ENCODE measurements at places on chromosomes 3 and 15. TPM values are rescaled to one million over a fixed set of nuclear protein-coding genes. Genes with fewer than 3 reads are reported as not detected.

DNA sequence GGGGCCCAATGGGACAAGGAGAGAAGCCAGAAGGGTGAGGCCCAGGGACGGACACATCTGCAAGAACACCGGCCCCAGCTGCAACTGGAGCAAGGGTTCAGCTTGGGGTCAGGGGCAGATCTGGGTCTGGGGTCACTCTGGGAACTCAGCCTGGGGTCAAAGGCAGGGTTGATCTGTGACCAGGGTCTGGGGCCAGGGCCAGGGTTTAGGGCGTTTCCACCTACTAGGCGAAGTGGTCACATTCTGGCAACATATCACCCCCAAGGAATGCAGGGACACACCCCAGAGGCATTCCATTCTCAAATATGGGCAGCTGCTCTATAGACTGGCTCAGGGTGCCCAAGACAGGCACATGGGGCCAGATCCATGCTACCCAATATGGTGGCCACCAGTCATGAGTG, 9.0 kb downstream of the UROC1 start:
- peaks cover 3% of the 10 kb centered on the region for H3K27me3 ChIP-seq
- H3K4me1 ChIP-seq = no peaks in the 10 kb centered on the region
- DNase-seq = no peak
- H3K4me3 ChIP-seq = no peak overlapping the region

DNA sequence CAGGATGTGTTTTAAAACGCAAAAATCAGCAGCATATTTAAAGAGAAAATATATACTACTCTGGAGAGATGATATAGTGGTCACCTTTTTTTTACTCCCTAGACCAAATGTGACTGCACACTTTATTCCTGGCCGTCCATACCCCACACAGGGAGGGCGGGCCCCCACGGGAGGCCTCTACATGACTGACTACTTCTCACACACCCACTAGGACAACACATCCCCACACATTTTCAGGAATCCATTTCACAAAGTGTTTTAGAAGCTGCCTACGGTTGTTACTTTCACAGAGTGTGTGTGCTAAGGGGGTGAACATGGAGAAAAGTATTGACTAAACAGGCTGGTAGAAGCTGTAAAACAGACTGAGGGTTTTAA, 67.9 kb downstream of the CHSY1 start:
- H3K4me1 ChIP-seq = peaks cover 54% of the 10 kb centered on the region
- H3K27ac ChIP-seq = no peak overlapping the region
- H3K27me3 ChIP-seq = peaks cover 2% of the 10 kb centered on the region
- peaks cover 1% of the 10 kb centered on the region for H3K36me3 ChIP-seq

GRCh38 chr15:71103102-71103676, 12.1 kb upstream of the THSD4 start:
- no peak for DNase-seq
- H3K36me3 ChIP-seq = no peaks in the 10 kb centered on the region
- no peak overlapping the region for H3K4me3 ChIP-seq

VGLL3 gene
- polyA plus RNA-seq = not detected

CCPG1 gene
- 89.3 TPM for polyA plus RNA-seq

GRCh38 chr3:119767936-119768601, 13.8 kb upstream of the NR1I2 start:
- no peak overlapping the region for H3K27ac ChIP-seq
- no peaks in the 10 kb centered on the region for H3K36me3 ChIP-seq
- no peak overlapping the region for H3K4me3 ChIP-seq

SAMMSON gene
- not detected for polyA plus RNA-seq

GRCh38 chr3:59605318-59605717, 555.5 kb upstream of the CFAP20DC start:
- no peak overlapping the region for H3K4me3 ChIP-seq
- no peak overlapping the region for H3K27ac ChIP-seq
- no peak for DNase-seq
- H3K27me3 ChIP-seq = no peaks in the 10 kb centered on the region

- no peak for DNase-seq
- peaks cover 3% of the 10 kb centered on the region for H3K27me3 ChIP-seq
- H3K27ac ChIP-seq = no peak overlapping the region
- H3K4me1 ChIP-seq = peaks cover 42% of the 10 kb centered on the region
Observed at GRCh38 chr15:70240820-70241430, 143.2 kb upstream of the TLE3 start.
